ENCODE measurements at places on chromosomes 5 and 9.
A peak's percentile ranks its signal among the peaks of the same experiment; 100 is the strongest.

GRCh38 chr5:1107167-1108022 lies 4.5 kb downstream of the SLC12A7 start:
- DNase-seq = peak; percentile 62

DNA sequence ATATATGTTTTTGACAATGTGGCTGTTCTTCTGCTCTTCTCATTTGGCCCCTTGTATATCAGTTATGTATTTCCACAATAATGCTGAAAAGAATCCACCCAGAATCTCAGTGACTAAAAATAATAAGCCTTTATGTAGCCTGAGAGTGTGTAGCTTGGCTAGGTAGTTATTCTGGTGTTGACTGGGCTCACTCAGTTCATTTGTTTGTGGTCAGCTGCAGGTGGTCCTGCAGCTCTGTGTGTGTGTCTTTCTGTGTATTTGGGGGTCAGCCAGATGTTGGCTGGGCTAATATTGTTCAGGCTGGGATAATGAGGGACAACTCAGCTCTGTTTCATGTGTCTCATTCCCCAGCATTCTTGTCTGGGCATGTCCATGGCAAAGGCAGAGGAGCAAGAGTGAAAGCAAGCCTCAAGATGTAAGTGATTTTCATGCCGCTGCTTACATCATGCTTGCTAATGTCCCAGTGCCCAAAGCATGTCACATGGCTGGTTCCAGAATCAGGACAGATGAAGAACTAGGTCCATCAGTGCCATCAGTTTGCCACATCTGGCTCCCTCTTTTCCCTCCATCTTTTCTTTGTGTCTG lies 162.8 kb downstream of the KCTD16 start:
- no peak for DNase-seq

DNA sequence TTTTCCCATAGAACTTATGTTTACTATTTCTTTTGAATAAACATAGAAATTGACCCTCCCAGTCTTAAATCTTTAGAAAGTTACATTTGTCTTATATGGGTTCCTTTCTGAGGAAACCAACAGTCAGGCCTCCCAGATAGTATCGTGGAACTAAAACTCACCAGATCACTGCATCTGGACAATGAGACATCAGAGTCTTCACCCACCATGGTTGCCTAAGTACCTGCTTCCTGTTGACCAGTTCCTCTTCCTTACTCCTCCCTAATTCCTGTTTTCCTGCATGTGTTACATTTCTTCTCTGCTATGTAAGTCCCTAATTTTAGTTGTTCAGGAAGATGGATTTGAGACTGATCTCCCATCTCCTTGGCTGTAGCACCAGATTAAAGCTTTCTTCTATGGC lies 462.2 kb downstream of the DIRAS2 start:
- peak; percentile 54 for DNase-seq

GRCh38 chr5:154258531-154259217 lies 68.1 kb downstream of the GALNT10 start:
- DNase-seq = no peak

GRCh38 chr5:61626639-61627282 lies 294.7 kb downstream of the ZSWIM6 start:
- peak; percentile 91 for DNase-seq

All from inflammatory macrophage treated with lipopolysaccharide for 1 hour (primary cell).